Subcutaneous adipose tissue (tissue), 4 donors: ENCODE measurements at places on chromosomes 11 and 22. TPM values are rescaled to one million over a fixed set of nuclear protein-coding genes. Genes with fewer than 3 reads are reported as not detected.

TMEM151A gene
- total RNA-seq = not detected

CHRM1 gene
- not detected for total RNA-seq

MRGPRF gene
- 18.6 TPM for total RNA-seq

CST6 gene
- total RNA-seq = not detected

OR5A1 gene
- total RNA-seq = not detected
